ENCODE measurements at places on chromosomes 1 and 21.

- no peak for DNase-seq
Observed at GRCh38 chr1:55993646-55994318, 585.6 kb downstream of the PLPP3 start.

DNA sequence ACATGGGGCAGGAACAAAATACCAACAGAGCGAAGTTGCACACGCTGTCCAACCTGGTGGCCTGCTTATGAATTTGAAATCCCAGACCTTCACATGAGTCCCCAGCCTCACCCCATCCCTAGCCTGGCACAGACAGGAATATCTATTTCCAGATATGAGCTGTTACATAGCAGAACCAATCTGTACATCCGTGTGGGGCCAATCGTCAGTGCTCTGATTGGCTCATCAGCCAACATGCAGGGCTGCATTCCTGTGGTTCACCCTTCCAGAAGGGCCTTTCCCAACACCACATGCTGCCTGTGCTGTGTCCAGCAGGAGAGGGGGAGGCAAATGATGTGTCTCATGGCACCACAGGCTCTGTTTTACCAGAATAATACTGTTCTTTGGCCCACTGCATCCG, 31.3 kb downstream of the CCN1 start:
- DNase-seq, result no peak

DNA sequence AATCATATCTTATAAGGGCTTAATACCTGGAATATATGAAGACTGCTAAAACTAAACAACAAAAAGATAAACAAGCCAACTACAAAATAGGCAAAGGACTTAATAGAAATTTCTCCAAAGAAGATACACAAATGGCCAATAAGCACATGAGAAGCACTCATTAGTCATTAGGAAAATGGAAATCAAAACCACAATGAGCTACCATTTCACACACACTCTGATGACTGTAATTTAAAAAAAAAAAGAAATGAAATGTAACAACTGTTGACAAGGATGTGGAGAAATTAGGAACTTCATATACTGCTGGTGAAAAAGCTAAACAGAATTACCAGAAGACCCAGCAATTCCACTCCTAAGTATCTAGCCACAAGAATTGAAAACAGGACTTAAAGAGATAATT, 374.2 kb upstream of the ZP4 start:
- DNase-seq, result no peak

DNA sequence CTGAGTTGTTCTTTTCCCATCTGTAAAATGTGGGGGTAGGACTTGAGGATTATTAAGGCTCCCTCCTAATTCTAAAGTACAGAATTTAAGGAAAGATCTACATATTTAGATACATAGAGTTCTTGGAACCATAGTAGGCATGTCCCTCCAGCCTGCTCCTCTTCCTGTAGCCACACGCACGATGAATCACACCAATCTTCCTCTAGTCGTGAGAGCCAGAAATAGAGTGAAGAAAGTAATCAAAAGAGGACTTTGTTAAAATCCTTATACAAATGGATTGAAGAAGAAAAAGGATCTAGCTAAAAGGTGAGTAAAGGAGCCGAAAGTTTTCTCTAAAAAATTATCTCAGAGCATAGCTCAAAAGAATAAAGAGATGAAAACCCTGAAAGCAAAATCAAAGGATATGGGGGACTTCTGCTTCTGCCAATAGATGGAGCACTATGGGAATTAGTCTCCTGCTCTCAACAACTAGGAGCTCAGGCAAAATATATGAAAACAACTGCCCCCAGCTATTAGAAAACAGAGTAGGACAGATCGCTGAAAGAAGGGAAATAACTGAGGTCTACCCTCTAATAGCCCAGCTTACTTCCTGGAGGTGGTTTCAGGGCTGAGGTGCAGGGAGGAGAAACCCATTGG, 8.5 kb downstream of the C1orf141 start:
- no peak for DNase-seq

DNA sequence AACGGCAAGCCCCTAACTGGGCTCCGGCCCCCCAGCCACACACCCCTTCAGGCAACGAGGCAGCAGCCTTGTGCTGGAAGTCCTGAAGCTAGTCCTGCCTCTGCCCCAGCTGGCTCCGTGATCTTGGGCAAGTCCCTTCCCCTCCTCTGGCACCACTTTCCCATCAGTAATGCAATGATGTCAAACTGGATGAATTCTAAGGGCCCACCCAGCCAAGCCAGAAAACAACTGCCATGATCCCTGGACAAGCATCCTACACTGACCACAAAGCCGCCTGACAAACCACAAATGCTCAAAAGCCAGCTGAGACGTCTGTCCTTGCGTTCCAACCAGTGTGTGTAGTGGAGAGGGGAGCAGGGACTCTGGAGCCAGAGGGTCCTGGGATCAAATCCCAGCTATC, 26.8 kb downstream of the IFFO2 start:
- DNase-seq, result no peak

DNA sequence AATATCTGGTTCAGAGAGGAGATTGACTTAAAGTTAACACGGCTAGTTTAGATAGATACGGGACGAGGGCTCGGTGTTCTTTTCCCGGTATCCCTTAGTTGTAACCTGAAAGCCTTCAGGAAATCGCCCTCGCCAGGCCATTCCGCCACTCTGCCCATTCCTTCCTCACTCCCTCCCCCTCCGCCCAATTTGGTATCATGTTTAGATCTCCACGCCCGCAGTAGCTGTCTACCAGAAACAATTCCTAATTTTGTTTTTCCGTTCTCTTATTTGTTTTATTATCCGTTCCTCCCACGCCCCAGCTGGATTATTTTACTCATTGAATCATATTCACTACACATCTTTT, 685 bp upstream of the VAMP4 start:
- DNase-seq, result no peak

DNA sequence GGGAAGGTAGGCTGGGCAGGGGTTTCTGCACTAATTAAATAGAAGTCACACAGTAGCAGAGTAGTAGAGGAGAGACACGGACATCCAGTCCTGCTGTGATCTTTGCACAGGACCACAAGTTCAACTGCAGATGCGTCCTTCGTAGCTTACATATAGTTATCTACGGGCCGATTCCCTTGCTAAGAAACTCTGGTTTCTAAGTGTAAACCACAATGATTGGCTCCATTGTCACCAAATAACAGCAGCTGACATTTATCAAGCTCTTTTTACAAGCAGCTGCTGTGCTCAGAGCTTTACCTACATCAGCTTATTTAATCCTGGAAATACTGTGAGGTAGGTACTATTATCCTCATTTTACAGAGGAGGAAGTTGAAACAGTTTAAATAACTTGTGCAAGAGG, 3.1 kb downstream of the SLC45A3 start:
- no peak for DNase-seq

- DNase-seq, result no peak
Observed at GRCh38 chr1:11842154-11843041, 5.2 kb downstream of the NPPA start.

DNA sequence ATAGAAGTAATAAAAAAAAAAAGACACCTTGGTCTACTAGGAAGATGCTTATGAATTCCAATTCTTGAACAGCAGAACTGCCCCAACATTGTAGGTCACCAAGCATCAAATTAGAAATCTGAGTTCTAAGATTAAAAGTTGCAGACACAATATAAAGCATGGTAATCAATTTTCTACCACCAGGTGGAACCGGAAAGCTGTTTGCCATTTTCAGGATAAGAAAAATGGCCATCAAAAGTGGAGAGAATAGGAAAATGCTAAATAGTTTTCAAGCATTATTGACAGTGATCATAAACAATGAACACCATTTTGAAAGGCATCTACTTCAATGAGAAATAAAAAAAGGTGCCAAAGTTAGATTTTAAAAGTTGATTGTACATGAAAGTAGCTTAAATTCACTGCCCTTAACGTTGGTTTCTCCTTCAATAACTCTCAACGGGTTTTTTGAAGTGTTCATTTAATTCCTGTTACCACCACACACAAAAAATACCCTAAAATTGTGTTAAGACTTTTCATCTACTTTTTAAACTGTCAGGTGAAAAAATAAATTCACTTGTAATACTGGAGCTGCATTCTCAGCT, 252.9 kb downstream of the KCNT2 start:
- peak; percentile 18 for DNase-seq

GRCh38 chr1:214983126-214983869, 99.2 kb upstream of the KCNK2 start:
- DNase-seq, result no peak

DNA sequence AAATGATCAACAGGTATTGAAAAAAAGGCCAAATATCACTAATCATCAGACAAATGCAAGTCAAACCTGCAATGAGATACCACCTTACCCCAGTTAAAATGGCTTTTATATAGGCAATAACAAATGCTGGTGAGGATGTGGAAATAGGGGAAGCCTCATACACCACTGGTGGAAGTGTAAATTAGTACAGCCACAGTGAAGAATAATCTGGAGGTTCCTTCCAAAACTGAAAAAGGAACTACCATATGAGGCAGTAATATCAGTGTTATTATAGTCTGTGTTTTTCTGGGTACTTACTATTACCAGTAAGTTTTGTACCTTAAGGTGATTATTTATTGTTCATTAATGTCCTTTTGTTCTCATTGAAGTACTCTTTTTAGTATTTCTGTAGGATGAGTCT, 201.3 kb downstream of the MRPL39 start:
- no peak for DNase-seq

DNA sequence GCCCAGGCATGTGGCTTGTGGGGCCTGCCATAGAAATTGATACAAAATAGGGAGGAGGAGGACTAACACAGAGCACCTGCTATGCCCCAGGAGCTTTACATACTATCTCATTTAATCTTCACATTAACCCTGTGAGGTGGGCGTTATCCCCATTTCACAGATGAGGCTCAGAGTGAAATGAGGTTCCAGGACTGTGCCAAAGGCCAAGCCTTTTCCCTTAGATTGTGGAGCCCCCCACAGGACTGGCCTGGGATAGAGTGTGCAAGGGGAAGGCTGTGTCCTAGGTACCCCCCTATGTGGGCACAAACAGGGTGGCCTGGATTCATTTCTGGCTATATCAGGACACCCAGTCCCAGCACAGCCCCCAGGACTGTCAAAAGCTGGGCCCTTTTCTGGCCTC, 2.2 kb upstream of the DDOST start:
- no peak for DNase-seq

DNA sequence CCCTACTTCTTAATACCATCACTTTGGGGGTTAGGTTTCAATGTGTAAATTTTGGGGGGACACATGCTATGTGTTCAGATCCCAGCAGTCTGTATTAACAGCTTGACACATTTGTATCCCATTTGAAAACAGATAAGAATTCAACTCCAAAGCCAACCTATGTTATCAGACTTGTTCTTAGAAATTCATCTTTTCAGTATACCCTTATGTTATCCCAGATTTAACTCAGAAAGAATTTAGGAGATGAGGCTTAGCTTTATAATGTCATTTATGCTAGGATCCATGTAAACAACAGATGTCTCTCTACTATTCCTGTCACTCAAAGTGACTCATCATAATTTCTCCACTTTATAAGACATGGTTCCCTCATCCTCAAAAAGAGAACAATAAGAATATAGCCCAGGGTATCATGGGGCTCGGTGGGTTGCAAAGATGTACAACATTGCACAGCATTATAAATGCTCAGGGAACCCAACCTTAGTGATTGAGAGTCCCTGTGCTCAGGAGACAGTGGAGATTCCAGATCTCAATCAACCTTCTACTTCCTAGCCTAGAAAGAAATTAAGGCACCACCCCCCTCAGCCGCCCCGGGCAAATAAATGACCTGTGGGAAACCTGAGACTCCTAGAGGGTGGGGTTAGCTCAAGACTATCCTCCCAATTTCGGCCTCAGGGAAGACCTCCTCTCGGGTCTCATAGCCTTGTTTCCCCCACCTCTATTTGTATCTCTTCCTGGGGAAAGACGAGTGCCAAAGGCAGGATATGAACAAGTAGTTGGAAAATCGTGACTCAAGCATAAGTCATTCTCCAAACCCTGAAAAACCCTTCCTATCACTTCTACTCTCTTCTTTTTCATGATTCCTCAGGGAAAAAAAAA, 265.1 kb upstream of the CAMK1G start:
- no peak for DNase-seq

All from NCI-H2081 treated with DMSO at 0.1 percent for 48 hours (cell line).